ENCODE measurements at places on chromosomes 12 and 14.

- DNase-seq, result no peak
These were observed 391.2 kb downstream of the AEBP2 start for GRCh38 chr12:19830446-19830845.

DNA sequence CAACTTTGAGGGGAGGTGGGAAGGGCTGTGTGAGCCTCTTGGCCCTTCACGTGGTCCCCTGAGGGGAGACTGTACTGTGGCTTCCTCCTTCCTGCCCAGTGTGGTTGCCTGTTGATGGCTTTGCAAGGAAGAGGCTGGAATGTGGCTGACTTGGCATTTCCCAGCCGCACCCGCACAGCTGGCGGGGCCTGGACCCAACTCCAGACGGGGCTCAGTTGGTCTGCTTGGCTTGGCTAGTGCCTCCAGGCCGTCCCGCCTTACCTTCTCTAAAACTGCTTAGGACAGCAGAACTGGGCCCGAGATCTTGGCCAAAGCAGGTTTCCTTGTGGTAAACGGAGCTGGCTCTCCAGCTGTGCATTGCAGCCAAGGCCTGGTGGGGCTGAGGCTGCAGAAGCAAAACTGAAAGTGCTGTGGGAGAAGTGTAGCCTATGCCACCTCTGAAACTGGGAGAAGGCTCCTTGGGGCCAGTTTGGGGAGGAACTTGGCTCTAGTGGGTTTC lies 139.5 kb downstream of the SMOC1 start:
- DNase-seq, result no peak

- no peak for DNase-seq
These were observed 128.6 kb downstream of the CRADD start for GRCh38 chr12:93805736-93806141.

DNA sequence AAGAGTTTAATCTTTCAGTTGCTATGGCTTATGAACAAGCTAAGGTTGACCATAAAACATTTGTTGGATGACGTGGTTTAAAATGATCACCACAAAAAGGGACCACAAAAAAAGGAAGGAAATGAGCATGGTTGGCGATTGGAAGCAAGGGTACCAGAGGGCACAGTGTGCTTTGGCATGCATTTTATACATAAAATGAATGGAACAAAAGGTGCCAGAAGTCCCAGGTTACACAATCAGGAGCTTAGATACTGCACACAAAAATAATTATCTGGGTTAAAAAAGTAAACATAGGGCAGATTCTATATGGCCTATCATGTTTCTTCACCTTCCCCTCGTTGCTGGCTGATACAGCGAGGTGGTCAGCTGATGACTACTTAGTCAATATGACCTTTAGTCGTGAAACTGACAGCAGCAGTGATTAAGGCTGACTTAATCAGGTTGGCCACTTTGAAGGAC lies 50.7 kb downstream of the ZC3H14 start:
- peak; percentile 40 for DNase-seq

GRCh38 chr14:101188571-101188915 lies 285.0 kb upstream of the RTL1 start:
- no peak for DNase-seq

- DNase-seq, result no peak
These were observed 35.8 kb downstream of the ETV6 start for GRCh38 chr12:11685316-11685715.

GRCh38 chr14:41297576-41298327 lies 308.9 kb upstream of the LRFN5 start:
- no peak for DNase-seq

DNA sequence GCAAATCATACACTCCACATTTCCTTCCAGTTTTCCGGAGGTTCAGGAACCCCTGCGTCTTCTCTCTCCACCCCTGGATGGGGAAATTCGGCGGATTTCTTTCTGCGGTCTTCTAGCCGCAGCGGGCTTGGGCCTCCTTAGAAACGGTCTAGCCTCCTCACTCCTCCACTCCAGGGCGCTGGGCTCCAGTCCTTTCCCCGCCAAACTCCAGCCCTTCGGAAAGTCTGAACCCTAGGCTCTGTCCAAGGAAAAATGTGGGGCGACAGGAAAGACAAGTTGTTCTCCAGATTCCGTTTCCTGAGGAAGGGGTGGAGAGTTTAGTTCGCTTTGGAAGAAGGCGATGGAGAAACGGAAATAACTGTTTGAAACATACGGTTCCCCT lies 1.4 kb upstream of the HOXC10 start:
- DNase-seq, result no peak

- no peak for DNase-seq
These were observed 337.1 kb upstream of the OR4E1 start for GRCh38 chr14:22010545-22011252.

- no peak for DNase-seq
These were observed 43.3 kb downstream of the SLC8B1 start for GRCh38 chr12:113291586-113291985.

GRCh38 chr14:77763316-77763715 lies 2.4 kb upstream of the SNW1 start:
- no peak for DNase-seq
